ENCODE measurements at places on chromosomes 2 and 18.
A peak's percentile ranks its signal among the peaks of the same experiment; 100 is the strongest.

- DNase-seq, result peak; percentile 12
These were observed 47.8 kb upstream of the MAPRE3 start for GRCh38 chr2:26922405-26923188.

GRCh38 chr2:68561372-68561771 lies 82.0 kb upstream of the PROKR1 start:
- DNase-seq, result no peak

GRCh38 chr18:28995319-28995718 lies 818.4 kb upstream of the CDH2 start:
- no peak for DNase-seq

DNA sequence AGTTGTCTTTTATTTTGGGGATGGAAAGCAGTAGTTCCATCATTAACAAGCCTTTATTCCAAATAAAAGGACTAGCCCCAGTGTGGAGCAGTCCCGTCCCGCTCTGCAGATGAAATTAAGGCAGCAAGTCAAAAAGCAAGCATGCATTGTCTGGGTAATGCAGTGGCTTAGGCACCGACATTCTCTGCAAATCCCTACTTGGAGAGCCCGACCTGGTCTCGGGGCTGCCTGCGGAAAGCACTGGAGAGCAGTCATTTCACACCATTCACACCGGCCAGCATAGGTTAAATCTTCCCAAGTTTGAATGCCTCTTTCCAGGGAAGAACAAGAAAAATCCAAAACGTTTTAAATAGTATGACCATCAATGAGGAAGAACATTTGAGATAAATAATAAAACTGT lies 24.4 kb upstream of the RAB12 start:
- DNase-seq, result no peak

DNA sequence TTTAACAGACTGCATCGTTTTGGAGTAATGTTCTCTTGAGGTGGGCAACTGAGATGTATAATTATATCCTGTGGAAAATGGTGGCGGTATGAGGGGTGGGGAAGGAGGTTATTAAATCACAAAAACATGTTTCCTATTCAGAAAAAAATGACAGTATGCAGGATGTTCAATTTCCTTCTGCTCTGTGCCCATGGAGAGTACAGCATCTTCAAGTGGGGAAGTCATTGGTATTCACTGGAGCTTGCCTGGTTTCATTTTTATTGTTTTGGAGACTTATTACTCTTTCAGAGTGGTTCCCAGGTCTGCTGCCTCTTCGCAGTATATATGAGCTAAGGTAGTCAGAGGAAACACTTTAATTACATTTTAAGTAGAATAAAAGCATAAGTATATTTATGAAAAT lies 318.8 kb upstream of the RAB12 start:
- DNase-seq, result no peak

GRCh38 chr2:231530099-231531011 lies at the start of gene NMUR1:
Gene NMUR1, minus strand, starts transcription at chr2:231530445. Its CDS starts 84 bp downstream, at chr2:231530361.
- peak; percentile 66 for DNase-seq

GRCh38 chr2:209984291-209984690 lies 18.1 kb upstream of the RPE start:
- DNase-seq, result no peak

GRCh38 chr2:238817382-238817781 lies 30.5 kb upstream of the TWIST2 start:
- no peak for DNase-seq

- DNase-seq, result no peak
These were observed 60.1 kb upstream of the LAPTM4A start for GRCh38 chr2:20111311-20112131.

GRCh38 chr2:144460727-144461307 lies 59.1 kb downstream of the ZEB2 start:
- no peak for DNase-seq

- no peak for DNase-seq
These were observed 203.2 kb upstream of the CYP26B1 start for GRCh38 chr2:72350852-72351251.
